Effector CD4-positive, alpha-beta T cell (primary cell): ENCODE measurements at places on chromosomes 6 and 20.

DNA sequence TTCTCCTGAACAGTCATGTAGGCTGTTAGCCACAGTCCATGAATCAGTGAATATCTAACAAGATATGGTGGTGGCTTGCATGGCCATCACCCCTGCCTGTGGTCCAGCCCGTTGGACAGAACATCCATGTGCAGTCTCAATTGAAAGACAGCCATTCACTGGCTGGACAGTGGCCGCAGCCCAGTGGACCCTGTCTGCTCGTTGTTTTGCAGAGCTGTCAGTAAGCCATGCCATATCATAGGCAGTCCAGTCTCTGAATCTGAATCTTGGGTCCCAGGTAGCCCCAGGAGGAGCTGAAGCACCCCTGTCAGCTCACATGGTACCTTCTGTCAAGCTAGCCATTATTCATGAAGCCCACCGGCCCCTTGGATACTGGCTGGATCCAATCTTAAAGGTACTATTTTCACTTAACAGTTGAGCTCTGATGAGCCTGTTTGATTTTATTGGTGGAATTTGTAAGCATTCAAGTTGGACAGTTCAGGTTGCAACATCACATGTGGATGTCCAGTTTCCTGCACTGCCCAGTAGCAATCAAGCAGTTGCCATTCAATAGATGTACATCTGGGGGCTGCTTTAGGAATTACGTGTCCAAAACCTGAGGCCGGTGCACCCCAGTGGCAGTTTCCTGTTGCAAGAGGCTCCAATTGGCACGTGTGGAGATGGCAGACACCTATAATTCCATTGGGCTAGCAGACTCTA lies 37.8 kb downstream of the SERPINB1 start:
- no peak for DNase-seq

GRCh38 chr6:99402448-99402847 lies 8.5 kb upstream of the COQ3 start:
- DNase-seq = no peak

DNA sequence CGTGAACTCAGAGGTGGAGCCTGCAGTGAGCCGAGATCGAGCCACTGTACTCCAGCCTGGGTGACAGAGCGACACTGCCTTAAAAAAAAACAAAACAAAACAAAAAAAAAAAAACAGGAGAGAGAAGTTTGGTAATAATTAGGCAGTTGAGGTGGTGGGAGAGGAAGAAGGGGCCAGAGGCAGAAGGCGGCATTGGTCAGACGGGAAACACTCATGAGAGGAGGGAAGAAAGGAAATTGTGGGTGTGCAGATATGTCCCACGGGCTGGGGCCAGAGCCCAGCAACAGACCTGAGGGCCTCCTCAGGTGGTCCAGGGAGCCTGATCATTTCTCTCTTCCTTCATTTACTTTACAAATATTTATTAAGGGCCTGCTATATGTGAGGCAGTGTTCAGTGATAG lies 20.0 kb downstream of the SULF2 start:
- no peak for DNase-seq

DNA sequence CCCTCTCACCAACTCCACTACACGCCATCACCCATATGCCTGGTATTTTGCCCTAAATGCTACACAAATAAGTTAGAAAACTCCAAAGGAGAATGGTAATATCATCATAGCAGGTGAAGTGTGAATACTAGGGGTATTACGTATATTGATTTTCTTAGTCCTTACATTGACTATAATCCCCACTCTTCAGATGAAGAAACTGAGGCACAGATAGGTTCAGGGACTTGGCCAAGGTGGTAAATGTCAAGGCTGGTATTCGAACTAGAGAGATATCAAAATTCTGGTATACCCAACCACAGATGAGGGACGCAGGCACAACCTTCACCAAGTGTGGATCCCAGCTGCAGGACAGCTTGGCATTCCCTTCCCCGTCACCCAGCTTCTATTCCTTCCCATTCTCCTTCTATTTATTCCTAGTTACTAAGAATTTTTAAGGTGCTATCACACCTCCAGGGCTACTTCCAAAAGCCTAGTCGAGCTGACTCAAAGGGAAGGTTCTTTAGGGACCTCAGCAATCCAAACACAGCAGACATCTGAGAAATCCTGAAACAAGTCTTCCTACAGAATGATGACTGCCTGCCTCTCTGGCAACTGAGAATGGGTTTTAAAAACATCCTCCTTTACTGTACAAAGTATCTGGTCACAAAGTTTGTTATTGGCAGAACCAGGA lies 32.6 kb downstream of the ATXN1 start:
- no peak for DNase-seq
